CD4-positive, alpha-beta T cell (primary cell): ENCODE measurements at places on chromosomes 6 and 20.

DNA sequence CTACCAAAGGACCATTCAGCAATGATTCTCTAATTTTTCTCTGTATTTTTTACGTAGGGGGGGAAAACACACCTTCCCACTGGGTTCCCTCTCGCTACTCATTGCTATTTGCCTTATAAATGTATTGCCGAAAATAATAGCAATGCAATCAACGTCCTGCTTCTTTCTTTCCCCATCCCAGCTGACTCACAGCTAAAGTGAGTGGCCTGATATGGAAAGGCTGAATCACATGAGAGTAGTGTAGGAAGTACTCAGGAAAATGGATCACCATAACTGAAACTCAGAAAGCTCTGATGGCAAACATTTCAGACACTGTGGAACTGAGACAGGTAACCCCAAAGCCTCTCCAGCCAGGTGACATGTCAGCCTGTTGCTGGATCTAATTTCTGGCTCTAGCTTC is 49.3 kb upstream of the SRPK1 start:
- no peak for DNase-seq

- no peak for DNase-seq
These were observed 197.3 kb downstream of the ZFAND3 start for GRCh38 chr6:38016824-38017223.

- DNase-seq: no peak
These were observed 70.6 kb downstream of the AFG1L start for GRCh38 chr6:108365478-108365877.

DNA sequence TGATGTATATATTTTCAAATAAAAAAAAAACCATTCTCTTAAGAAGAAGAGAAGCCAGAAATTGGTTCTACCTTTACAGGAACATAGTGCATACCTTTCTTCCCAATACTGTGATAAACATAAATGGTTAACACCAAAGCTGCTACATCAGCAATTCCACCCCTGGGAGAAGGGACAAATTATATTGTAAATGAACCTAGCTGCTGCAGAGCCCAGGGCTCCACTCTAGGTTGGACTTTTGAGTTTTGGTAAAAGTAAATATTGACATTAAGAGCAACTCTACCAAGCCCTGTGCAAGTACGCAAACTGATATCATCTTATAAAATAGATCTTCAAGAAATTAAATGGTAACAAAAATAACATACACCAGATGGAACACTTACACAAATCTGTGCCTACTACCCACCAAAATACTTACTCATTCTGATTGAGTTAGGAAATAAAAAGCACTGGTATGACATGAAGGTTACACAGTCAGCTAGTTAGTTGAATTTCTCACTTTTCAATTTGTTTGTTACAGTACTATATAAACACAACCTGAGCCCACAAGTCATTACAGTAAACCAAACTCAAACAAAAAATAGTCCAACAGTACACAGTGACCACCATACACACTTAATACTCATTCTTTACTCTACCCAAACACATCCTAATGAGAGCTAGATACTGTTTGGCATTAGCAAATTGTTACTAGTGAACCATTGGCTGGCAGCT is 223.3 kb upstream of the HEY2 start:
- no peak for DNase-seq

DNA sequence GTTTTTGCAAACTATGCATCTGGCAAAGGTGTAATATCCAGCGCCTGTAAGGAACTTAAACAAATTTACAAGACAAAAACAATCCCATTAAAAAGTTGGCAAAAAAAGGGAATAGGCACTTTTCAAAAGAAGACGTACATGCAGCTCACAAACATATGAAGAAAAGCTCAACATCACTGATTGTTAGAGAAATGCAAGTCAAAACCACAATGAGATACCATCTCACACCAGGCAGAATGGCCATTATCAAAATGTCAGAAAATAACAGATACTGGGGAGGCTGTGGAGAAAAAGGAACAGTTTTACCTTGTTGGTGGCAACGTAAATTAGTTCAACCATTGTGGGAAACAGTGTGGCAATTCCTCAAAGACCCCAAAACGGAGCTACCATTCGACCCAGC is 54.2 kb downstream of the TSBP1 start:
- no peak for DNase-seq

GRCh38 chr6:74872754-74873476 is 332.9 kb downstream of the COL12A1 start:
- DNase-seq: no peak

DNA sequence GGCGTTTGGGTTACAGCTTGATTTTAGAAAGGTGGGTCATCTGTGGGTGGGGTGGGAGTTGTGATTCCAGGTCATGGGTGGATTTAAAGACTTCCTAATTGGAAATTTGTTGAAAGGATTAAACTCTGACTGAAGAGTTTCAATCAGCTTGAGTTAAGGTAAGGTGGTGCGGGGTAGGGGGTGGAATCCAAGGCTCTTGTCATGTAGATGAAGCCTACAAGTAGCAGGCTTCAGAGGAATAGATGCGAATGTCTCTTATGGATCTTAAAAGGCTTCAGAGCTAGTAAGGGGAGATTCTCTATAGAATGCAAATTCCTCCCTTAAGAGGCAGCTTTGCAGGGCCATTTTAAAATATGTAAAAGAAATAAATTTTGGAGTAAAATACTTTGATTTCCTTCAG is 645.3 kb downstream of the FRK start:
- DNase-seq: no peak

DNA sequence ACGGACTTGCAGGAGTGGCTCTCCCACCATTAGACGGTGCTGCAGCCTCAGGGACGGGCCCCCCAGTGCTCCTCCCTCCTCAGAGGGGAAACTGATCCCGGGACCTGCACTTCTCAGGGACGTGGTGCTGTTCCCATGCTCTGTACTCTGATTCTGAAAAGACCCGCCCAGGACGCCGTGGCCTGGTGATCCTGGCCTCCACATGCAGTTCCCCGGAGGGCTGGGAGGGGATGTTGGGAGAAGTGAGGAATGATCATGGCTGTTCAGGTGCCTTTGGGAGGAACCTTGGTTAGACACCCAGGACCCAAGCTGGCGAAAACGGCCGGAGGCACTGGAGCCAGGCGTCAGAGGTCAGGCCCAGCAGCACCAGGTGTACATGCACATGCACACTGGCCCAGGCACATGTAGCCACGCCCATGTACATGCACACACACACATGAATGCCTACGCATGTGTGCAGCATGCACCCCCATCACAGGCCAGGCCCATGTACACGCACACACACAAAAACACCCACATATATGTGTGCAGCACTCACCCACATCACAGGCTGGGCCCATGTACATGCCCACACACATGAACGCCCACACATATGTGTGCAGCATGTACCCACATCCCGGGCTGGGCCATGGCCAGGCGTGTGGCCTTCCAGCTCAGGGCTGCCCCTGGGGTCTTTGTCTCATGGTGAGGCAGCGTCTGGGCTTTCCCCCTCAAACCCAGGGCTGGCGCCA is 52.6 kb upstream of the DACT2 start:
- no peak for DNase-seq

DNA sequence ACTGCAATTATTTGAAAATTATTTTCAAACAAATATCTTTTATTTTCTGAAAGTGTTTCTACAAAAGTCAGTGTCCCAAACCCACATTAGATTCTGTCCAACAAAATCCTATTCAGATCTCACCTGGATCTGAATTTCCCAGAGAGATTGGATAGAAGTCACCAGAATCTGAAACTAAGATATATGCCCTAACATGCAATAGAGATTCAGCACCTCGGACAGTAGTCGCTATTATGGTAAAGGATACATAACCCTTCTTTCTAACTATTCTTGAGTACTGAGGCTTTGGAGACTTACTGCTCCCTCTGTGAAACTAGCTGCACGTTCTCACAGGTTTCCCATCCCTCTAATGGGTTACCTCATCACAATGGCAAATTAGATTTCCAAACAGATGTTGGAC is 151.4 kb downstream of the ID4 start:
- DNase-seq: no peak

- DNase-seq: no peak
These were observed 98.8 kb downstream of the DTD1 start for GRCh38 chr20:18686696-18687095.

DNA sequence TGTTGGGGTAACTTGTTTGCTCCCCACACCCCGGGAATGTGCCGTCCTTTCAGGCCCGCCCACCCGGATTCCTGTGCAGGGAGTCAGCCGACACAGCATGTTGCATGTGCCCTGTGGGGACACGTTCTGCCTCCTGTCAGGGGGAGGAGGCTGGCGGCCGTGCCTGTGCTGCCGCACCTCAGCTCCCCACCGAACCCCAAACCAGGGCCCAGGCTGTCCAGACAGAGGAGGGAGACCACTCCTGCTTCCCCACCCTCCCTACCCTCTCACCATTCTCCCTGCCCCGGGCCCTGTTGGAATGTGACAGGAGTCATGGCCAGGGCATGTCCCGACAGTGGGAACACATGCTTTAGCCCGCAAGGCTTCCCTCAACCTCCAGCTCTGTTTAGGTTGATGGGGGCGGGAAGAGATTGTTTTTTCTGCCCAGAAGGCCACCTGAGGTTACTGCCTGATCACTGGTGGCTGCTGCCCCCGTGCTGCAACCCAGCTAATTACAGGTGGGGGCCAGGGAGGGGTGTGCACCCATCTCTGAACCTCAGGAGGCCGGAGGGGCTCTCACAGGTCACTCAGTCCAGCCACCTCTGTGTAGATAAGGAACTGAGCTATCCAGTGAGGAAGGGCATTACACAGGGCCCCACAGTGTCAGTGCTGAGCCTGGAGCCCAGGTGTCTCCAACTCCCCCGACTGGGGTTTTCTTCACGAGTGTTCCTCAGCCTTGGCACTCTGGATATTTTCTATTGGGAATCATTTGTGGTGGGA is 13.6 kb downstream of the LRRC73 start:
- no peak for DNase-seq

DNA sequence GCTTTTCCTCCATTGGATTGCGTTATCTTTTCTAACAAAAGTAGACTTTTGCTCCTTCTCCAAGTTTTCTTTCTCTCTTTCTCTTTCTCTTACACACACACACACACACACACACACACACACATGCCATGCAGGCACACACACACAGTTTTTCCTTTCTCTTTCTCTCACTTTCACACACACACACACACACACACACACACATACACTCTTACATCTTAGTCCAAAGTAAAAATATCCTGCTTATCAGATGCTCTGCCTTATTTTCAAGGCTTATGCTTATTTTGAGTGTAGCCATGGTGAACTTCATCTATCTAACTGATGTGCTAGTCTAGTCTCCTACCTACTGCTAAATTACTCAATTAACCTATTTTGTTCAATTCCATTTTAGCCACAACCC is 34.4 kb upstream of the RAB23 start:
- DNase-seq: no peak

DNA sequence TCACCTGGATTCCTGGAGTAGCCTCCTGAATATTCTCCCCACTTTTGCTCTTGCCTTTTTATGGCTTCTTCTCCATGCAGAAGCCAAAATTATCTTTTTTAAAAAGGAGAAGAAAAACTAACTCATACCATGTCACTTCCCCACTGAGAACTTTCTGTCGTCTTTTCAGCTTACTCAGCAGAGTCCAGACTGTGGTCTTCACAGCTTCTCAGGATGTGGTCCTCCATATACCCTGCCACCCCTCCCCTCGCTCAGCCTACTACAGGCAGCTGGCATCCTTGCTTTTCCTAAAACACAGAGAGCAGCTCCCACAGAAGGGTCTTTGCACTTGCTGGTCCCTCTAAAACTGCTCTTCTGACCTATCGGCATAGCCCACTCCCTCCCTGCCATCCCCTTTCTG is 89.4 kb upstream of the ISM1 start:
- DNase-seq: no peak

- no peak for DNase-seq
These were observed 98.4 kb downstream of the DOK5 start for GRCh38 chr20:54573838-54574237.

GRCh38 chr6:77463308-77463860 is at the start of gene HTR1B:
Gene HTR1B, minus strand, starts transcription at chr6:77463491. Its CDS starts 88 bp downstream, at chr6:77463403.
- no peak for DNase-seq

- DNase-seq: no peak
These were observed 3.1 kb downstream of the B3GALT4 start for GRCh38 chr6:33279971-33280511.
